CD4-positive, CD25-positive, alpha-beta regulatory T cell (primary cell): ENCODE measurements at places on chromosomes 13 and 19. TPM values are rescaled to one million over a fixed set of nuclear protein-coding genes. Genes with fewer than 3 reads are reported as not detected.

DNA sequence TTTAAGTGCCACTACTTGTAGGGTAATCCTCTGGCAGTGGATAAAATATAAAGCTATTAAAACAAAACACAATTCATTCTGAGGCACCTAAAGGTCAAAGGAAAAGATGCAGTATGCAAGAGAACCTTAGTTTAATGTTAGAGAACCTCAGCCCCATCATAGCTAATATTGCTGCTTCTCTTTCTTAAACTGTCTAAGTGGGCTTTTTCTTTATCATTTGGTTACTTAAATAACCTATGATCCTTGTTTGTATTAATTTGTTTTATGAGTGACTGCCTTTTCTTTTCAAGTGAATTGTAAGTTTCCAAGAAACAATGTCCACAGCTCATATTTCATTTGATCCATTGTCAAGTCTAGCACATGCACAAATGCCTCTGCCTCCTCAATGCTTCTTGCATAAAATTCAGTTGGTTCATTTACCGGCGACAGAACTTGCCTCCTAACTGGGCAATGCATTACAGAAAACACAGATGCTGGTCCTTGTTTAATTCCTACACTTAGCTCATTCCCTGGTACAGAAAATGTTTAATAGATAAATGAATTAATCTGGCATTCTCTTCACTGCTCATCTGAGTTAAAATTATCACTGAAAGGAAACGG lies 1049.8 kb downstream of the OLFM4 start:
- no peak for DNase-seq

DNA sequence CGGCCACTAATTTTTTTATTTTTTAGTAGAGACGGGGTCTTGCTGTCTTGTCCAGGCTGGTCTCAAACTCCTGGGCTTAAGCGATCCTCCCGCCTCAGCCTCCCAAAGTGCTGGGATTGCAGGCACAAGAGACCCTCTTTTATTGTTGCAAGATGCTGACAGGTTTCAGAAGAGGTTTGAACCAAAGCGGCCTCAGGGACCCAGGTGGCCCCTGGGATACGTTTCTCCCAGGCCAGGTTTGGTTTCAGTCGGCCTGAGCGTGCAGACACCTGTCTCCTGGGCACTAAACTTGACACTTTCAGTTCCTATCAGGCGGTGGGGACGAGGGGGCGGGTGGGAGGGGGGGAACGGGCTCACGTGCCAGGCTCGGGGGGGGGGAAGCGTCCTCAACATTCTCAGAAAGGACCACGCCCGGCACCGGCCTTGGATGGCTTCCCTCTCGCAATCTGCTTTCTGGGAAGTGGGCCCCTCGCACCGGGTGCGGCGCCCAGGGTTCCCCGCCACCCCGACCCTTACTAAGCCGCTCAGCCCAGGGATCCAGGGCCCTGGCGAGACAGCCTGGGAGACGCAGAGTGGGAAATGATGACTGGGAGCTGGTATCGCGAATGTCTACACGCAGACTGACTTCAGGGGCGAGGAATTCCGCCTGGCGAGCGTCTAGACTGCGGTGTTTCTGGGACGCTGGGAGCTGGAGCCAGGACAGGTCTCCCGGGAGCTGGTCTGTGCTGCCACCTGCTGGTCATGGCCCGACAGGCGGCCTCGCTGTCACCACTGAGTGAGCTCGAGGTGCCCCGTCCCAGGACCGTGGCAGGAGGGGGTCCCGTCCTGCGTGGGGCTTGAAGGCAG lies 91.6 kb downstream of the GNG7 start:
- DNase-seq, result peak; percentile 79

DNA sequence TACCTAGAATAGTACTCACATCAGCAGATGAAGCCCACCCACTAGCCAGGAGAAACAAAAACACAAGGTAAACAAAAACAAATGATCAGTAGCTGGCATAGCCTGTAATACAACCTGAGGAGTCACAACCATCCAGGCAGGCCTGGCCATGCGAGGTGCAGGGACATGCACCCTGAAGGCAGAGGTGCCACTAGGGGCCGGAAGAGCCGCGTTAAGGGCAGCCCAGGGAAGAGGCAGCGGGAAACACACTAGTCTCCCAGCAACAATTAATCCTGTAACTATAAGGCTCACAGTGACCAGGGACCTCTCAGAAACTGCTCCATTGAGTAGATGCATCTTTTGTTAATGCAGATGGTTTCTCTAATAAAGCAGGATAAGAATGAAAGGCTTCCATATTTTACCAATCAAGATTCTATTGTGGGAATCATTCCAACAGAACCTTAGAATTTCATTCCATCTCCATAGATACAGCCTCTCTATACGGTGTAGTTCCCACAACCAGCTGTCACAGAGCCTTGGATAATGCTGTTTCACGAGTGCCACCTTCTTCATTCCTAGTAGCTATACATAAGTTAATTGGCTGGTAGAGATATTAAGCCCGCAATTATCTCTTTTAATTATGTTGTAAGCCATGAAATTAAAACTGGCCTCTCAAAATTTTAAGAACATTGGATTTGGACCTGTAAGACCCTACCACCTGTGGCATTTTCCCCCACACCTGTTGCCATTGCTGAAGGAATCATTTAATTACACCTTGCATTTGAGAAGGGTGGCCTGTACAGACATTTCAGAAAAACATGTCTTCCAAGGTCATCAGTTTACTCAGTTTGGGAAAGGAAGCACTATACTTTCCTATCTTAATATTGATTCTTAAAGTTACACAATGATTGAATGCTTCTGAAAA lies 28.7 kb downstream of the ANKRD10 start:
- no peak for DNase-seq

GRCh38 chr19:57288373-57288772 lies 8.1 kb downstream of the ZNF460 start:
- no peak for DNase-seq

DNA sequence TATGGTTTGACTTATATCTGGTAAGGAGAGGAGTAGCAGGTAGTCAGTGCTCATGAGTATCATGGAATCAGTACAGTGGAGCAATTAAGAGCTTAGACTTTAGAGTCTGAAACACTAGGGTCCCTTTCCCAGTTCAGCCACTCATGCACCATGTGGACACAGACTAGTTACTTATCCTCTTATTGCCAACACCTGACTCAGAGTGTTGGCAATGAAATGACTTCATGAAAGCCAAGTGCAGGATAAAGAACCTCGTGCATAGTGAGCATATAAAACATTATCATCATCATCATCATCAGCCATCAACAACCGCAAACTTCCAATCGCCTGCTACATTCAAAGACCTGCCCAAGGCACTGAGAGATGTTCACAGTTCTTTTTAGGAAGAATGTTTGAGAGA lies 164.2 kb downstream of the FOXO1 start:
- no peak for DNase-seq

- DNase-seq, result peak; percentile 82
Measured at GRCh38 chr19:1269478-1270212, 513 bp downstream of the CIRBP start.

- DNase-seq, result no peak
Measured at GRCh38 chr13:93789058-93789457, 562.5 kb downstream of the GPC6 start.

GRCh38 chr19:1884719-1885334 lies 469 bp downstream of the ABHD17A start:
- no peak for DNase-seq

DNA sequence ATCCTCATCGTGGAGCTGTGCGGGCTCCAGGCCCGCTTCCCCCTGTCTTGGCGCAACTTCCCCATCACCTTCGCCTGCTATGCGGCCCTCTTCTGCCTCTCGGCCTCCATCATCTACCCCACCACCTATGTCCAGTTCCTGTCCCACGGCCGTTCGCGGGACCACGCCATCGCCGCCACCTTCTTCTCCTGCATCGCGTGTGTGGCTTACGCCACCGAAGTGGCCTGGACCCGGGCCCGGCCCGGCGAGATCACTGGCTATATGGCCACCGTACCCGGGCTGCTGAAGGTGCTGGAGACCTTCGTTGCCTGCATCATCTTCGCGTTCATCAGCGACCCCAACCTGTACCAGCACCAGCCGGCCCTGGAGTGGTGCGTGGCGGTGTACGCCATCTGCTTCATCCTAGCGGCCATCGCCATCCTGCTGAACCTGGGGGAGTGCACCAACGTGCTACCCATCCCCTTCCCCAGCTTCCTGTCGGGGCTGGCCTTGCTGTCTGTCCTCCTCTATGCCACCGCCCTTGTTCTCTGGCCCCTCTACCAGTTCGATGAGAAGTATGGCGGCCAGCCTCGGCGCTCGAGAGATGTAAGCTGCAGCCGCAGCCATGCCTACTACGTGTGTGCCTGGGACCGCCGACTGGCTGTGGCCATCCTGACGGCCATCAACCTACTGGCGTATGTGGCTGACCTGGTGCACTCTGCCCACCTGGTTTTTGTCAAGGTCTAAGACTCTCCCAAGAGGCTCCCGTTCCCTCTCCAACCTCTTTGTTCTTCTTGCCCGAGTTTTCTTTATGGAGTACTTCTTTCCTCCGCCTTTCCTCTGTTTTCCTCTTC lies 6.3 kb downstream of the MYADM start:
- DNase-seq, result no peak

- DNase-seq, result no peak
Measured at GRCh38 chr13:21336609-21337349, 122.3 kb downstream of the ZDHHC20 start.

DNA sequence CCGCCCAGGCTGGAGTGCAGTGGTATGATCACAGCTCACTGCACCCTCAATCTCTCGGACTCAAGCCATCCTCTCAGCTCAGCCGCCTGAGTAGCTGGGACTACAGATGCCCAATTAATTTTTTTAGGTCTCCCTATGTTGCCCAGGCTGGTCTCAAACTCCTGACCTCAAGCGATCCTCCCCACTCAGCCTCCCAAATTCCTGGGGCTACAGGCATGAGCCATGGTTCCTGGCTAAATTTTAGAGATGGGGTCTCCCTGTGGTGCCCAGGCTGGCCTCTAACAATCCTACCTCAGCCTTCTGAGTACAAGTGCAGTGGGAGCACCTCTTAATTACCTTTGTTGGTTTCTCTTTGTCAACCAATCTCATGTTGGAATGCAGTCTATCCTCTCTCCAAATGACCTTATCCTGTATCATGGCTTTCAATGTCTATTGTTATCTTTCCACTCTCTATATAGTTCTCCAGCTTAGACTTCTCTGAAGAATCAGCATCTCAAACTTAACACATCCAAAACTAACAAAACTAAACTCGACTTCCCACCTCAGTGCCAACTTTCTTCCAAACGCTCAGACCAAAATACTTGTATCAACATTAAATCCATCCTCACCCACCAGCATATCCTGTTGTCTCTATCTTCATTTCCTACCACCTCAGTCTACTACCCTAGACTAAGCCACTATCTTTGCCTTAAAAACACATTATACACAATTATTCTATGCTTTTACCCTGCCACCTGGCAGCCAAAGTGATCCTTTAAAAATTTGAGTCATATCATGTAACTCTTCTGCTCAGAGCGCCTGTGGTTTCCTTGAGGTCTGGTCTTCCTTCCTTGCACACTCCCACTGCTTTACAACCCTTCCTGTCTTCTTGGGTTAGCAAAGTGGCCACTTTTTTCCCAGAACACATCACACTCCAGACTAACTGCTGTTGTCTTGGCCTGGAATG lies 6.7 kb downstream of the TPT1 start:
- DNase-seq, result peak; percentile 30

DNA sequence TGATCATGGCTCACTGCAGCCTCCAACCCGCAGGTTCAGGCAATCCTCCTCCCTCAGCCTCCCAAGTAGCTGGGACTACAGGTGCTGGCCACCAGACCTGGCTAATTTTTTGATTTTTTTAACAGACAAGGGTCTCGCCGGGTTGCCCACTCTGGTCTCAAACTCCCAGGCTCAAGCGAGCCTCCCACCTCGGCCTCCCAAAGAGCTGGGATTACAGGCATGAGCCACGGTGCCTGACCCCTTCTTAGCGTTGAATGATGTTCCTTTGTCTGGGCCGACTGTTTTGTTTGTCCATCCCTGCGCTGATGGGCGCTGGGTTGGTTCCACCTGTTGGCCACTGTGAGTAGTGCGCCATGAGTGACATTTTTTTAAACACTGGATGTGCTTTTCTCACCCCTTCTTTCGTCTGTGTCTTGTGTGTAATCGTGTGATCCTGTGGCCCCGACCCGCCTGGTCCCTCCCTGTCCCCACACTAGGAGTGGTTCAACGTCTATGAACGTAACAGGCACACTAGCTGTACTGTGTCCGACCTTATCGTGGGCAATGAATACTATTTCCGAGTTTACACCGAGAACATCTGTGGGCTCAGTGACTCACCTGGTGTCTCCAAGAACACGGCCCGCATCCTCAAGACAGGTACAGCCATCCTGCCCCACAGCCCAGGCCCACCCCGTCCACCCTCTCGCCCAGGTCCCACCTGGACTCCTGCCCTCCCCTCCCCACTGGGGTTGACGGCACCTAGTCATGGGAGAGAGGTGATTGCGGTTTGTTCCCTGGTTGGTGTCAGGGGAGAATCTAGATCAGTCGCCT lies 15.0 kb upstream of the EMC10 start:
- DNase-seq, result peak; percentile 69

DNA sequence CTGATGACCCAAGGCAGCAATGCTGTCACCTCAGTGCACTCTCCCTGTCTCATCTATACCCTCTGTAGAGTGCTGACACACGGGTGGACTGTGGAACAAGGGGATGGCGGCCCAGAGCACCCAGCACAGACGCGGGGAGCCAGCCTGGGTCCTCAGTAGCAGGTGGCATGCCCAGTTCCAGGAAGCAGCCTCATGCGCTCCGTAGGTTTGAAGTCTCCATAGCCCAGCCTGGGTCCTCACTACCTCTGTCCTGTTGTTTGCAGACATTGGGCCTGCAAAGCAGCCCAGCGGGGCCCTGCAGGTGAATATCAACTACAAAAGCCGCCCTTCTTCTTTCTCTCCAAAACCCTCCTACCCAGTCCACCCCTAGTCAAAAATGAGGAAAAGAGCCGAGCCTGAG lies 5.0 kb upstream of the SLC7A9 start:
- no peak for DNase-seq

GRCh38 chr19:49114630-49115363 lies 627 bp downstream of the LIN7B start:
- peak; percentile 18 for DNase-seq

DNA sequence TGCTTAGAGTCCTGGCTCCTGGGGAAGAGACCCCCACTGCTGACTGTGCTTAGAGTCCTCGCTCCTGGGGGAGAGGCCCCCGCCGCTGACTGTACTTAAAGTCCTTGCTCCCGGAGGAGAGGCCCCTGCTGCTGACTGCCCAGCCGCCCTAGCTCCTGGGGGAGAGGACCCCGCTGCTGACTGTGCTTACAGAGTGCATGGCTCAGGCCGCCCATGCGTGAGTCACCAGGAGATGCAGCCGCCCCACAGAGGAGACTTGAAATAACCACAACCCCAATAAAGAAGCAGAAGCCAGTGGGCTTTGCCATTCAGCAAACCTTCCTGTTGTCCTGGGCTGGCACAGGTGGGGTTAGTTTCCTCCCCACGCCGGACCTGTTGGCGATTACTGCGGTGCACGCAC lies 79.2 kb upstream of the C13orf46 start:
- no peak for DNase-seq

Gene KLF1
- polyA plus RNA-seq, result not detected

Gene ZNF569
- 4.2 TPM for polyA plus RNA-seq

Gene ZNF324
- polyA plus RNA-seq, result 5.3 TPM

Gene SOX1
- not detected for polyA plus RNA-seq

Gene HSH2D
- polyA plus RNA-seq, result 11.5 TPM

Gene LILRB5
- polyA plus RNA-seq, result not detected

Gene ELSPBP1
- polyA plus RNA-seq, result not detected

Gene CCDC194
- polyA plus RNA-seq, result not detected
